NCI-H748 treated with DMSO at 0.1 percent for 48 hours (cell line): ENCODE measurements at places on chromosomes 2 and 18.

DNA sequence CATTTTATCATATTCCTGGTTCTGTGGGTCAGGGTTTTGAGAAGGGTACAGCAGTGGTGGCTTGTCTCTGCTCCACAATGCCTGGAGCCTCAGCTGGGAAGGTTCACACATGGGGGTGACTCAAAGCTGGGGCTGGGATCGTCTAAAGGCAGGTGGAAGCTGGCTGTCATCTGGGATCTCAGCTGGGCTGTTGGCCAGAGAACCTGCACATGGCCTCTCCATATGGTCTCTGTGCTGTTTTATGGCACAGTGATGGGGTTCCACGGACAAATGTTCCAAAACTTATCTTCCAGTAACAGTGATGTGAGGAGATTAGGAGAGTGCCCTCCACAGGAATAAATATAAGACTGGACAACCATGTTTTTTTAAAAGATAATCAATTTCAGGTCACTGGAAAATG, 191.4 kb downstream of the SS18 start:
- no peak for DNase-seq

GRCh38 chr2:95281786-95282185, 7.5 kb downstream of the PROM2 start:
- DNase-seq: no peak

DNA sequence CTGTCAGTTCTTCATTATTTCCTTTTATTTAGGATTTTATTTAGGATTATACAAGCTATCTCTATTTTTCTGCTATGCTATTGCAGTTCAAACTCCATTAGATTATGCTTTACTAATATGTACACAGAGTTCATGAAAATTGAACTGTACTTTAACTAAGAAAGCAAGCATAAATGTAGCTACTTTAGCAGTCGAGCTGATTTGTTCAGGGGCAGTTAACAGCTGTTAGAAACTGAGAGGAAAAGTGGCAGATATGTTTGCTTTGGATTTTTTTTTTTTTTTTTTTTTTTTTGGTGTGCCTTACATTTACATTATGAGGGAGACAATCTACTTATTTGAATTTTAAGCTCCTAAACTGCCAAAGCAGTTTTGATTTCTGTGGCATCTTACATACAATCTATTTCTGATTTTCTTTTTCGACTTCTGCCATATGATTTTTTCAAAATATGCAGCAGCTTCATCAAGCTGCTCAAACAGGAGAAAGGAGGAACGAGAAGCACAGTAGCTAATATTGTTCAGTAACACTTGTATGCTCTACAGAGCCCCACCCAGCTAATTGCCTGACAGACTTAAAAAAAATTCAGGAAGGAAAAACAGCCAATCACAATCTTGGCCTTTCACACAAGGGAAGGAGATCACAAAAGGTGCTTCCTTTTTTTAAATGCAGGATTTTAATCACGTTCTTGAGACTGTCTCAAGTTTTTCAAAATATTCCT, 233.4 kb upstream of the SIX3 start:
- DNase-seq: peak; percentile 73

GRCh38 chr2:79964966-79965365, 339.6 kb downstream of the LRRTM1 start:
- no peak for DNase-seq

DNA sequence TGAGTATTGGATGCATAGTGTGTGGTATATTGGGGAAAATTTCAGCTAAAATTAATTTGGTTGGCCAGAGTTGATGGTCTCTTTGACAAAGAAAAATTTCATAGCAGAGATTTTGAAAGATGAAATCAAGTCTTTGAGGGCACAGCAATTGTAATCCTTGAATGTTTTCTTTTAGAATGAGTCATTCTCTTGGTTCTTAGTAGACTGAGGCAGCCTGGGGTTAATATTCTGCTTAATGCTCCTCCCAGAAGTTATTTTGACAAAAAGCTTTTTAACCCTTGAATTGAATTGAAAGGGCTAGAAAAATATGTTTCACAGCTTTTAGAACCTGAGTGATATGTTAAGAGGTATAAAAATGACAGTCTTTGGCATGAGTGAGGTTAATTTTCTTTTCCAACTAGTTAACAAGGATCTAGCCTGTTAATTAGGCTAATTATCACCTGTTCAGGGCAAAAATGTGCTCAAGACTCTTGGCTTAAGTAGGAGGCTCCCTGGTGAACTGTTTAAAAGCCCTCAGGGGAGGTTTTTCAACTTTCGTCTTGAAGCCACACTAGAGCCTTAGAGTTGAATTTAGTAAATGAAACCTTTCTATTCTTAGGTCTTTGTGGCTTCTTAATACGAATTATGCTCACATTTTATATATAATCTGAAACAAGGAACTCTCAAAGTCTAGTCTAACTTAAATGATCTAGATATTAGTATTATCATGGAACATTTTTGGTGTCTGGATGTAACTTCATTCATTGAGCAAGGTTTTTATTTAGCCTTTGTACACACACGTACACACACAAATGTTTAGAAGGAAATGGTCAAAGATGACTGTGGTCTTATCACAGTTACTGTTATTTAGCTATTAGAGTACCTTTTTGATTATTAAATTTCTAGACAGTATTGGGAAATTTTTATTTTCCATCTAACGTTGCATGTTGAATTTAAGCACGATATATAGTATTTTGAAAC, 272.5 kb downstream of the ZNF407 start:
- DNase-seq: no peak

DNA sequence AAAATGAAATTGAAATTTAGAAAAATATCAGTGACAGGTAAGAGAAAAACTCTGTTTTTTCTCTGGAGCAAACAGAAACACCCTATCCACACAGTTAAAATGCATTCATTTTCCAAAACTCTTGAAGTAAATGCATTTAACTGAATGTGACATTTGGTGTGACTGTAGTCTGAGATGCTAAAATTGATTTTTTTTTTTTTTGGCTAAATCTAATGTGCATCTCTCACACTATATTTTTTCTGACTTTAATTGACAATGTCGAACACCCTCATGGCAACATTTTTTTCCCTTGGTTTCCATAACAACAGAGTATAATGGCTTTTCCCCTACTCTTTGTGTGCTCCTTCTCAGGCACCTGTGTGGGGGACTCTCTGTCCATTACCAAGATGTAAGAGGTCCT, 366.4 kb downstream of the XIRP2 start:
- DNase-seq: no peak

GRCh38 chr2:71426721-71427120, 26.6 kb upstream of the DYSF start:
- no peak for DNase-seq

GRCh38 chr2:143463719-143464118, 334.5 kb downstream of the ARHGAP15 start:
- DNase-seq: no peak

GRCh38 chr18:22432657-22433137, 15.0 kb upstream of the CTAGE1 start:
- DNase-seq: no peak

- no peak for DNase-seq
Observed at GRCh38 chr2:229060147-229060546, 210.9 kb downstream of the PID1 start.

DNA sequence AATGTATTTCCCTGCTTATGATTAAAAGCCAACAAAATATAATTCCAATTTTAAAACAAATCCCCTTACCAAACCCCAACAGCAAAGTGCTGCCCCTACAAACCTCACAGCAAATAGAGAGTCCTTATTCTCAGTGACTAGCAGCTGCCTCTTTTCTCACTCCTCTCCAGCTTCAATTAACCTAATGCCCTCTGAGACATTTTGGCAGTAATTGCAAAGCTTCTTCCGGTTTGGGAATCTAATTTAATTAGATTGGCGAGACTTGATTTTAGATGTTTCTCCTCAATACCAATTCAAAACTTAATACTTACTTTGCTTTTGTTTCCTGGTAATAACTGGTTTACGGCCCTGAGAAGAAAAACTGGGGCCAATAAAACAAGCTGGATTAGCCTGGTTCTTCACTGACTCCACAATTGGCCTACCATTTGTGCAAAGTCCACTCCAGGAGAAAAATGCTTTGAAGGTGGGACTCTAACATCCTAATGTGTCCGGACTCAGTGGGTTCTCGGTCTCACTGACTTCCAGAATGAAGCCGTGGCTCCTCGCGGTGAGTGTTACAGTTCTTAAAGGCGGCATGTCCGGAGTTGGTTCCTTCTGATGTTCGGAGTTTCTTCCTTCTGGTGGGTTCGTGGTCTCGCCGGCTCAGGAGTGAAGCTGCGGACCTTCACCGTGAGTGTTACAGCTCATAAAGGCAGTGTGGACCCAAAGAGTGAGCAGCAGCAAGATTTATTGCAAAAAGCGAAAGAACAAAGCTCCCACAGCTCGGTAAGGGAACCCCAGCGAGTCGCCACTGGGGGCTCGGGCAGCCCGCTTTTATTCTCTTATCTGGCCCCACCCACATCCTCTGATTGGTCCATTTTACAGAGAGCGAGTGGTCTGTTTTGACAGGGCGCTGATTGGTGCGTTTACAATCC, 52.8 kb downstream of the SLC35F5 start:
- peak; percentile 7 for DNase-seq

- no peak for DNase-seq
Observed at GRCh38 chr2:69514406-69514805, 77.2 kb upstream of the NFU1 start.

DNA sequence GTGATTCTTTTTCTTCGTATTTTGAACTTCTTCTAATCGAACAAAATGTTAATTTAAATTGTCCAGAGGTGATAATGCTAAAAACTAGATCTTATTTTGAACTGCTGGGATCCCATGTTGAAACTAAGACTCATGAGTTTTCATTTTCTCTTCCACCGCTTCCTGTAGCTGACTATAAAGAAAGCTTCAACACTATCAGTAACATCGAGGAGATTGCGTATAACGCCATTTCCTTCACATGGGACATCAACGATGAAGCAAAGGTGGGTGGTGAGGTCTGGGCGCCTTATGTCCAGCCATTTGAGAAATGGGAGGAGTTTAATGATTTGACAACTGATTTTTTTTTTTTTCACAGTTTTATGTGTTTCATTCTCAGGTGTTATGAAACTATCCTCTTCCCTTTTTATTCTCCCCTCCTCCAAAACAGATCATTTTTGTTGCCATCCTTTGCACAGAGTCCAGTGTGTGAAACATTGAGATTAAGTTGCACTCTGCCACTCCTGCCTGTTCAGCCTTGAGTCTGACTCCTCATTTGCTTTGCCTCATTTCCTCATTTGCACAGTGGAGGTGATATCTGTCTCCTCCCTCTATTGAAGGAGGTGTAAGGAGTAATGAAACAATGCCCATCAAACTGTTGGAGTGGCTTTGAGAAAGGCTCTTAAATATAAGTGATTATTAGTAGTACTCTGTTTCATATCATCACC, 13.8 kb downstream of the GRHL1 start:
- no peak for DNase-seq

GRCh38 chr2:88698027-88698413, 6.5 kb downstream of the RPIA start:
- DNase-seq: no peak

DNA sequence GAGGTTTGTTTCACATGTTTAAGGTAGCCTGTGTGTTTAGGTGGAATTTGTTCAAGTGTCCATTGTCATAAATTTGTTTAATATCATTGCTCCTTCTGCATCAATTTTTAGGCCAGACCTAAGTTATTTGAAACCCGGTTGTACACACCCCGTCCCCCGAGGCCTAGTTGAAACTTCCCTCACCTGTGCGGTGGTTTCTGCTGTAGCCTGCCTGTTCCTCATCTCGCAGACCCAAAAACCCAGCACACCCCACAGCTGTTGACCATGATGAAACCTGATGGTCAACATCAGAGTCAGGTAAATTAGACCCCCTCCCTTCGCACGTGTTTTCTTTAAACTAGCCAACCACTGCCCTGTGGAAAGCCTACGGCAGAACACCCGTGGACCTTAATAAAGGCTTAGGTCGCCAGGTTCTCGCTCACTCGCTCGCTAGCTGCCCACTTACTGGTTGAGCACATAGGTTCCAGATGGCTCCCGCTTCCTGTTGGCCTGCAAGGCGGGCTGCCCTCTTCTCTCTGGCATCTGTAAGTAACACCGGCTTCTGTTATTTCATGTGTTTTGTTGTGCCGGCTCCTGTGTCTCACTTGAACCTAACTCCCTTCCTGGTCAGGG, 64.4 kb downstream of the EML6 start:
- no peak for DNase-seq

DNA sequence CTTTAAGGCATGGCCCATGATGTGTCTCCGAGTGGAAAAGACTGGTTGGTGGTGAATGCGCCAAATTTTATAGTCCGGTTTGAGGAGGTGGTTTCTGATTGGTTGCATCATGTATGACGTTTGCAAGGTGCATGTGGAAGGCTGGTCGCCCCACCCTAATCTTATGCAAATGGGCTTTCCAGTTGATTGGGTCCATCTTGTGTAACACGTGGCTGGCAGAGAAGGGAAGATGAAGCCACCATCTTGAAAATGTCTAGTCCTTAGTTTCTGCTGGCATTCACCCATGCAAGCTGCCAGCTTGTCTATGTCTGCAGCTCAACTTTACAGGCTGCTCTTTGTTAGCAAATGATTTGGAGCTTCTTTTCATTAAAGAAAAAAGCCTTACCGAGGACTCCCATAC, 132.2 kb downstream of the PIK3C3 start:
- no peak for DNase-seq

DNA sequence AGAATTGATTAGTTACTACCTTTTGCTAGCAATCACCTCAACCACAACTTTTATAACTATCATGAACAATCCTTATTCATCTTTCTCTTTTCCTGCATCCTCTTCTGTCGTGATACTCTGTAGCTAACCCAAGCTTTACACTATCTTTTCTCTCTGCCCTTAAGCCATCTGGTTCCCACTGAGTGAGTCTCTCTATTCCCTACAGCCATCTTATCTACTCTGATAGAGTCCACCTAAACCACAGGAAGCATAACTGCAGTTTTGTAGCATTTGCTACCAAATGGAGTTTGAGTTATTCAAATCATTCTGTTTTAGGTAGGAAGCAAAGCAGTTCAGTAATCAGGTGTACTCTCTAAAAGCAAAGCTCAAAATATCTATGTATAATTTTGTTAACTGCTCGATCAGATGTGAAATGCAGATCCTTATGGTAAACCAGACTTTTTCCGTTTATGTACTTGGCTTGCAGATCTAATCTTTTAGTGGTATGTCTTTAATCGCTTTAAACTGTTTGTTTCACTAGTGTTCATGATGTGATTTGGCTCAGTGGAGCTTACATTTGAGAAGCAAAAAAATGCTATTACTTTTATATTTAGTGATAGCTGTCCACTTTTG, 91.0 kb downstream of the CSRNP3 start:
- DNase-seq: no peak

GRCh38 chr2:21249367-21249766, 125.6 kb downstream of the TDRD15 start:
- no peak for DNase-seq

DNA sequence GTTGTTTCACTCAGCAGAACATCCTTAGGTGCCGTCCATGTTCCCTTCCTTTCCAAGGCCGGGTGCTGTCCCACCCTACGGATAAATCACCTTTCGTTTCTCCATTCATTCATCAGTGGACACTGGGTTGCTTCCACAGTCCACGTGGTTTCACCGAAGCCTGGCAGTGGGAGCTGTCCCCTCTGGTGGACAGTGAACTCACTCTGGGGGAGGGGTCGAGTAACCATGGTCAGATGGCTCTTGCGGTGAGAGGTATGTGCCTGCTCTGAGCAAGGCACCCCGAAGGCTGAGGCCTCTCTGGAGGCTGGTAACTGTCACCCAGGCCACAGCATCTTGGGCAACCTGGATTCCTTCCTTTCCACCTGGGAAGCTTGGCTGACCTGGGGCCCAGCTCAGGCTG, 61.5 kb upstream of the TWIST2 start:
- DNase-seq: no peak

GRCh38 chr2:52391621-52392020, 1359.7 kb upstream of the NRXN1 start:
- no peak for DNase-seq
